Inflammatory macrophage treated with lipopolysaccharide for 1 hour (primary cell): ENCODE measurements at places on chromosomes 5 and 9.

- no peak for DNase-seq
These were observed 35.1 kb downstream of the FAM81B start for GRCh38 chr5:95426227-95426626.

GRCh38 chr9:127968700-127969383 is 11.9 kb downstream of the EEIG1 start:
- no peak for DNase-seq

- no peak for DNase-seq
These were observed 67.2 kb downstream of the KIF4B start for GRCh38 chr5:155080721-155081120.

- DNase-seq = no peak
These were observed 351.0 kb downstream of the KIAA0825 start for GRCh38 chr5:94267350-94267899.

GRCh38 chr5:125295405-125295872 is 549.0 kb upstream of the ZNF608 start:
- DNase-seq = no peak

GRCh38 chr5:113140837-113141671 is 164.5 kb downstream of the DCP2 start:
- DNase-seq = no peak

DNA sequence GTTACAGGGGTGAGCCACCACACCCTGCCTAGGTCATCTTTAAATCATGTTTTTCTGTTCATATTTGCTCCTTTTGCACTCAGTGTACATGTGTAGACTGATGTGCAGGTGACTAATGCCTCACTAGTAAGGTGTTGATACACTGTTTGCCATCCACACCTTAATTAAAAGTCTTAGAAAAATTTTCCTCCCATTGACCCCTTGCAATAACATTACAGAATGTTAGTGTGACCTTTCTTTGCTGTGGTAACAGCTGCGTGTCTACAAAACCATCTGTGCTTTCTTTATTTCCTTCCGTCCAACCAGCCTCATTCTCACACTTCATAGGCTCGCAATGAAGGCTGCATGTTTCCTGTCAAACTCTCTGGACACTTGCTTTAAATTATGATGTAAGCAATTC is 6.6 kb upstream of the CEMIP2 start:
- DNase-seq = no peak

DNA sequence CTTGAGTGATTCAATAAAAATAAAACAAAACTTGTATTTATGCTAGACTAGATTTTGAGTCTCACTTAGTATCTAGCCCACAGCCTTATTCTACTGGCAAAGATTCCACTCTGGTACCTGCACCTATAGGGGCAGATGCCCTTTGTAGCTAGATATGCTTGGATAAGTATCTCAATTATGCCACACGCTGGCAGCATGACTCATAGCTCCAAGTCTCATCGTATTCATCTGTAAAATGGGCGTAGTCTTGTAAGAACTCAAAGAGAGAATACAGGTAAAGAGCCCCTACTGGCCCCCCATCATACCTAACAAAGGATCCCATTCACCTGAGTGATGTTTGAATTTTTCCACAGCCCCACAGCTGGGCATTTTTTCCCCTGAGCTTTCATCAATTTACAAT is 45.9 kb upstream of the ASTN2 start:
- DNase-seq = no peak

DNA sequence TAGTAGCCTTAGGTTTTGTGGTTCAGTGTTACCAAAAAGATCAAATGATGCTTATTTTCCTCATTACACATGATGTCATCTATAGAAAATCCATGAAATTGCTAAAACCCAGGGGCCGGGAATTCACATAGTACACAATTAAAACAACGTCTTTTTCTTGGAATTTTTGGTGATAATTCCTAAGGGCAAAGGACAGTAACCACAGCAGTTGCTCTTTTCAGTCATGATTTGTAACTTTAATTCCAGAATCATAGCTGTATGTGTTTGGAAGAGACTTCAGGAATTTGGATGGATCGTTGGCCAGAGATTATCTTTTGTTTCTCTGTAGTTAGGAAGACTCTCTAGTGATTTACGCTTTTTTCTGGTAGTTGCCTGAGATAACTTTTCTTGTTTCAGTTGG is 748.7 kb downstream of the TLE4 start:
- DNase-seq = no peak
